Prostate gland (tissue), 2 donors: ENCODE measurements at places on chromosomes 12 and 14.

- no peak for DNase-seq
Measured at GRCh38 chr14:70064136-70064865, 124.5 kb downstream of the SLC8A3 start.

- DNase-seq: no peak
Measured at GRCh38 chr14:36771028-36771640, 109.5 kb downstream of the PAX9 start.

GRCh38 chr12:99611599-99611998 is 36.0 kb upstream of the GARIN6 start:
- DNase-seq: no peak

DNA sequence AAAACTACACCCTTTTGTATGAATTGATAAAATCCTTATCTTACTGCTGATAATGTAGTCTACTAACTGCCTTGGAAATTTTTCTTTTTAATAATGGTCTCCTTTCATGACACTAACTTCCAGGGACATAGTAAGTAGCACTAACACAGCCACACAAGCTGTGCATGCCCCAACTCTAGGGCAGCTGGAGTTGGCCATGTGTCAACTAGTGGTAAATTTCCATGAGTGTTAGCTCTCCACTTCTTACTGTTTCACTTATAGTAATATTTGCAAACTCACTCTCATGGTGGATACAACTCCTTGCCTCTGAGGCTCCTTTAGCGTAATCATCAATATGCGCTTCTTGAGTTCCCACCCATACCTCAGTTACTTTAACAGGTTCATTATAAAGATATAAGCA is 38.0 kb downstream of the LGR5 start:
- DNase-seq: no peak

DNA sequence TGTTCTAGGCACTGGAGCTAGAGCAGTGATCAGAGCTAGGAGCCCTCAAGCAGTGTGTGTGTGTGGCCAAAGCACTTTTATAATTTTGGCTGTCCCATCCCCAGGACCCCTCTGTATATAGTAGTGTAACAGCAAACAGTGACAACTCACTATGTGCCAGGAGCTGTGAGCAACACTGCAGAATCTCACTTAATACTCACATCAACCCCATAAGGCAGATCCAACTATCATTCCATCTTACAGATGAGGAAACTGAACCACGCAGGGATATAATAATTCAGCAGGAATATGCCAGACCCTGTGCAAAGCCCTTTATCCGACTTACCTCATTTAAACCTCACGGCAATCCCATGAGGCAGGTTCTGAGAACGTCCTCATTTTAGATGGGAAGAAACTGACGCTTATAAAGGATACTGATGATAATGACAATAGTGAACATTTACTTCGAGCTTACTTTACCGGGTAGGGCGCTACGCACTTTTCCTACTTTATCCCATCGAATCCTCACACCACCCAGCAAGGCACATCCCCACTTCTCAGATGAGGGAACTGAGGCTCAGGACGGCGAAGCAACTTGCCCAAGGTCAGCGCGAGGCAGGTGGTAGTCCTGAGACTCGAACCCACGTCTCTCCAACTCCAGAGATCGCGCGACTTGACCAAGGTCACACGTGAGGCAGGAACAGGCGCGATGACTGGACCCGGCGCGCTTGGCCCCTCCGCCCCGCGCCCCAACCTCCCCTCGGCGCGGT is 687 bp downstream of the RAB35 start:
- no peak for DNase-seq

GRCh38 chr14:93234798-93235197 is 27.7 kb downstream of the UBR7 start:
- DNase-seq: no peak

DNA sequence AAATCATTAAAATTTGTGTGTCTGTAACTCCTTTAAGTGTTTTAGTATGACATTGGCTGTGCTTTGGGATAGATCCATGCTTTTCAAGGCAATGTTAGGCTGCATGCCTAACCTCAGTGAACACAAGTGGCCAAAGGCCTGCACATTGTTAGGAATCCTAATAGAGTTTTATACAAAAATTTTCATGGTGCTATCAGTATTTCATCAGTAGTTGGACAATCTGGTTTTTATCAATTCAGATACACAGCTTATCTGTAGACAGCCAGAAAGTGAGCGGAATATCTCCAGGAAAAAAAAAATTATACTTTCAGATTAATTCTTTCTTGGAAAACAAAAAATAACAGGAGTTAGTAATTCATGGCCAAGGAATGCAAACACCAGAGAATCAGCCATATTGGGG is 324.0 kb upstream of the PDE3A start:
- DNase-seq: no peak

DNA sequence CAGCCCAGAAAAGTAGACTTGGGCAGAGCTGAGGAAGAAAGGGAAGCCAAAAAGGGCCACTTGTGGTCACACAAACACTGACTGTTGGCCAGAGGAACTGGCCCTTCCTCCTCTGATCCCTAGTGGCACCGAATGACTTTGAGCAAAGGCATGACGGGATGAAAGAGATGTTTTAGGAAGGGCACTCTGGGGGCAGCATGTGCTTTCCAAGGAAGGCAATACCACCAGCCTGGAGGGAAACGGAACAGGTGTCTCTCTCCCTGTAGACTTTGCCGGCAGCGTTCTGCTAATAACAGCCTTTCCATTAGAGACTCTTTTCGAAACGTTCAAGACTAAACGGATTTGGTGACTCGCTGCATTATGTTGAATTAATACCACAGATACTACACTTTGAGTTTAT is 12.3 kb upstream of the FBXO21 start:
- DNase-seq: no peak

DNA sequence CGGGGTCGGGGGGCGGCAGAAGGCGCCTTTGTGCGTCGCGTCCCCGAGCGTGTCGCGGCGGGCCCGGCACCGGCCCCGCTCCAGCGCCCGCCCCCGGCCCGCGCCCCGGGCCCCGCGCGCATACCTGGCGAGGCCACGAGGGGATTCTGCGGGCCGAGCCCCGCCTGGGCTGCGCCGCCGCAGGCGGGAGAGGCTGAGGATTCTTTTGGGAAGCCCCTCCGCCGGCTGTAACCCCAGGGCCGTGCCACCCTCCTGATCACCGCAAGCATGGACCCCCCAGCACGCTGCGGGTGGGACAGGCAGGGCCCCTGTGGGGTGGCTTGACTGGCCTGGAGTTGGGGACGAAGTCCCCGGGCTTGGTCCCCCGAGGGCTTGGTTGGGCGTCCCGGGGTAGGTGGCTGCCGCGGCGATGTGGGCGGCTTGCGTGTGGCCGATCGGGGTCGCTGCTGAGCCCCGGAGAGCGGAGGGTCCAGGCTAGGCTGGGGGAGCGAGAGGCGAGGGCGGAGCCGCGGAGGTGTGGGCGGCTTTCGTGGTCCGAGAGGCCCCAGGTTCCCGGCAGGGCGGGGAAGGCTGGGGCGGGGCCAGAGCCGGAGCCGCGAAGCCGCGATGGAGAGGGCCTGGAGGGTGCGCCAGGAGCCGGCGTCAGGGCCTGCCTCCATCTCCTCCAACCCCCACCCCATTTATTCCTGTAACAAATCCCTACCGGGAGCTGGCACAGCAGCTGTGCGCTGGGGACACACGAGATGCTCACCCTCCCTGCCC is 28.4 kb upstream of the GPR132 start:
- DNase-seq: peak; percentile 83
